ENCODE measurements at places on chromosomes 4 and X. TPM values are rescaled to one million over a fixed set of nuclear protein-coding genes. Genes with fewer than 3 reads are reported as not detected.

The GRXCR1 gene
- not detected for total RNA-seq

The CXCL5 gene
- total RNA-seq, result 0.77 TPM

The UGT2A3 gene
- total RNA-seq, result not detected

The FOXR2 gene
- total RNA-seq, result not detected

The NLGN4X gene
- under 0.01 TPM for total RNA-seq

The SPANXN4 gene
- not detected for total RNA-seq

The IL9R gene
- not detected for total RNA-seq

The GLRA2 gene
- total RNA-seq, result not detected

The SPANXC gene
- total RNA-seq, result not detected

The CAPN6 gene
- not detected for total RNA-seq

The EXOSC9 gene
- 15.5 TPM for total RNA-seq

The RHOXF2 gene
- not detected for total RNA-seq

The NR3C2 gene
- total RNA-seq, result 7.4 TPM

The ING2 gene
- total RNA-seq, result 5.4 TPM

The UGT2B7 gene
- not detected for total RNA-seq

The TMA16 gene
- total RNA-seq, result 21.1 TPM

The UGT2B10 gene
- total RNA-seq, result not detected

The OPN1LW gene
- not detected for total RNA-seq

The CD40LG gene
- not detected for total RNA-seq

The AIFM1 gene
- 23.1 TPM for total RNA-seq

The VEGFC gene
- total RNA-seq, result 67.2 TPM

The TENM3 gene
- 3.6 TPM for total RNA-seq

The TCEANC gene
- 7.3 TPM for total RNA-seq

The CBR4 gene
- 14.4 TPM for total RNA-seq

The MTTP gene
- total RNA-seq, result 0.26 TPM

The AGA gene
- 61.8 TPM for total RNA-seq

The FGF16 gene
- not detected for total RNA-seq

The AFM gene
- not detected for total RNA-seq

The GPC3 gene
- total RNA-seq, result 45.5 TPM

The MGAT4D gene
- total RNA-seq, result not detected

The GPR119 gene
- not detected for total RNA-seq

The RNF150 gene
- total RNA-seq, result 0.51 TPM

The FHDC1 gene
- total RNA-seq, result 0.26 TPM

The CYLC1 gene
- total RNA-seq, result not detected

The TCEAL5 gene
- not detected for total RNA-seq

The AGTR2 gene
- not detected for total RNA-seq

The NWD2 gene
- not detected for total RNA-seq

The NSD2 gene
- total RNA-seq, result 68.4 TPM

The MAGED4B gene
- 22.1 TPM for total RNA-seq

The TKTL2 gene
- total RNA-seq, result not detected
